Activated CD4-positive, alpha-beta T cell treated with anti-CD3 and anti-CD28 coated beads for 1 hour (primary cell): ENCODE measurements at places on chromosomes 13 and 19.

- peak; percentile 56 for DNase-seq
Observed at GRCh38 chr19:38634757-38635482, 12.5 kb upstream of the ACTN4 start.

DNA sequence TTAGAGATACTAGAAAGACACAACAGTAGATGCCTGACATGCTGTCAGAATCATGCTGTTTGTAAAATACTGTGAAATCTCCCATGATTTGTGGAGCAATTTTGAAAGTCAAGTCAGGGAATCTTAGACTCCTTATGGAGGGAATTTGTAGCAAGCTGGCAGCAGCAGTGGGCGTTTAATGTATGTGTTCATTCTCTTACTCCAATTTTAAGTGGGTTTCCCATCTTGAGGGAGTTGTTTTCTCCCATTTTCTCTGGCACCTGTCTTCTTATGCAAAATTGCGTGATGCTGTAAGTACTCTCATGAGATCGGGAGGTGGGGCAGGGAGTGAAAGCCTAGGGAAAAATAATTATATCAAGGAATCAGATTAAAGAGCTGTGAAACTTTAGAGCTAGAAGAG lies 16.0 kb upstream of the GTF2F2 start:
- DNase-seq: no peak

DNA sequence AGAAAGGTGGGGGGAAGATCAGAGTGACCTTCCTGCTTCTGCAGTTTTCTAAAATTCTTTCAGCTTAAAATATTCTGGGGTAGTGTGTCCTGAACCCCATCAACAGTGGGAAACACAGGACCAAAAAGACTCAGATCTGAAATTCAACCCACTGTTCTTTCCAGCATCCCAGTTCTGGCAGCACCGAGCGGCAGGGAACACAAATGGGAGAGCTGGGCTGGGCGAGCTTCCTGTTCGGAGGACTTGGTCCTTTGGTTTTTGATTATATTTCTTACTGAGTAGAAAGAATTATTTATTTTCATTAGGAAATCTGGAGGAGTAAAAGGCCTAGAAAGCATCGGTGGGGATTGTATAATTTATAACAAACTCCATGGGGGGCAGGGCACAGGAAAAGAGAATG lies 239.1 kb downstream of the COG6 start:
- DNase-seq: no peak

GRCh38 chr13:41145136-41145908 lies 12.7 kb upstream of the KBTBD6 start:
- DNase-seq: no peak

DNA sequence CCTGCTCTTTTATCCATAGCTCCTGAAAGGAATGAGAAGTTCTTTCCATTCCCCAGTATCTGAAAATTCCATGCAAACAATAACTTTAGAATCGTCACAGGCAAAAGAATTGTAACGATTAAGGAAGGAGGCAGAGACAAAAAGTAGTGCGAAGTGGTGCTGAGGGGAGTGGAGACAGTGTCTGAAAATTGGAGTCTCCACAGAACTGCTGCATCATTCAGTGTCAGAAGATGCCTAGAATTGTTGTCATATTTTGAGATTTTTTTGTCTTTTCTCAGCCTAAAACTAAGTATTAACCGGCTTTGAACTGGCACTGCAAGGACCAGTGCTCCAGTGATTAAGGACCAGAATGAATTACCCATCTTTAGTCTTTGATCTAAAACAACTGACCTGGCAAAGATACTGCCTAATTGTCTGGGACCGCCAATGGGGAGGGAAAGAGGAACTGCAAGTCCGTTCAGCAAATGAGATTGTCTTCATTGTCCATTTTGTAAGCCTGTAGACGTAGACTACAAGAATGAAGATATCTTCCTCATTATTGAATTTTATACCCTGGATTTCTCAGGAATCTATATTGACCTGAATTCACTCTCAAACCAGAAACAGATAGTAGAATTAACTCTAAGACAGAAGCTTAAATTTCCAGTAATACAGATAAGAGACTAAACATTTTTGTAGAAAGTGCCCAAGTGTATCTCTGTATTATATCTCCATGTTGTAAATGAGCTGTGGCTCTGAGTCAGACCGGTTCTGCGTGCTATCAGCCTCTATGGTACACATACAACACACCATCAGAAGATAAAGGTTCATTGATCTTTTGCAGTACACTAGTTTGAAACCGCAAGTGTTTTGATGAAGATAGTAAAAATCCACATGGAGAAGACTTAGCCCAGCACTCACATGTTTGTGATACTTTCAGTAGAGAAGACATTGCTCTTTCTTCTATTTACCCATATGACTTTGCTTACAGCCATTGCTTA lies 293.2 kb downstream of the EFNB2 start:
- no peak for DNase-seq

GRCh38 chr19:40613690-40614621 lies 12.8 kb downstream of the LTBP4 start:
- DNase-seq: peak; percentile 77

DNA sequence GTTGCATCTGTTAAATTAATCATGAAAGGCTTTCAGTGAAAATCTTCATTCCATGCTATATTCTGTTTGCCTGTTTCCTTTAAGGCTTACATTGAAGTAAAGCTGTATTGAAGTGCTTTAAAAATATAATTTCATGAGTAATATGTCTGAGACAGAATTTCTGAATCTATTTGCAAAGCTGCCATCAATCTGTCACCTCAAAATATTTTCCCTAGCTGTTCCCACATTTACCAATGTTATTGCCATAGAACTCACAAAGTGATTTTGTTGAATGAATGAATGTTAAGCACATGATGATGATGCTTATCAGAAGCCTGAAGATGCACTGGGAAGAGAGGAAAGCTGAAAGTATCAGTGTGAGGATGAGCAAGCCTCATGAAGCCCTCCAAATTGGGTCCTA lies 115.8 kb downstream of the NHLRC3 start:
- DNase-seq: no peak

DNA sequence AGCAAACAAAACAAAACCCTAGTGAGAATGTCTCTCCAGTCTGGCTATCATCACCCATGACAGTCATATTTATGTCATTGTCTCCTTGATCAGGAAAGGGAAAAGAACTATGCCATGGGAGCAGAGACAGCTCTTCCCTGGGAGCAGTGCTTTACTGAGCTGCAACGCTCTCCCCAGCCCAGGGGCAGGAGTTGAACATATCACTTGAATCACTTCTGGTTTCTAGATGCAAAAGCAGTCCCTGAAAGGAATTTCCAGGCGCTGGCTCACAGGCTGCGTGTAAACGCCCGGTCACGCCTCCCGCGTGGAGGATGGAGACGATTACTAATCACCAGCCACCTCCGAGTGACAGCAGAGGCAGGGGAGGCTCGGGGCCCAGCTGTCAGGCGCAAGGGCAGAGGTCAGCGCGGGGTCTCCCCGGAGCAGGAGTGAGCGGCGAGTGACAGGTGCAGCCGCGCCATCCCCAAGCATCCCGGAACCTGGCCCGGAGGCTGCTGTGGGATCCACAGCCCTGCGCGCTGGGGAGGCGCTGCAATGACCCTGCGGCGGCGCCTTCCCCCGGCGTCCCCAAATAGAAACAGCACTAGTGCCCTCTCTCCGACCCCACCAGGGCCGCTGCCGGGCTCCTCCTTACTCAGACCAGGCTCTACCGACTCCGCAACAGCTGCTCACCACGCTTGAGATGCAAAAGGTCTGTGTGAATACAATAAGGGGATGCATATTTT lies 23.5 kb upstream of the DCLK1 start:
- no peak for DNase-seq

- no peak for DNase-seq
Observed at GRCh38 chr19:7619671-7620441, 9.5 kb downstream of the XAB2 start.

DNA sequence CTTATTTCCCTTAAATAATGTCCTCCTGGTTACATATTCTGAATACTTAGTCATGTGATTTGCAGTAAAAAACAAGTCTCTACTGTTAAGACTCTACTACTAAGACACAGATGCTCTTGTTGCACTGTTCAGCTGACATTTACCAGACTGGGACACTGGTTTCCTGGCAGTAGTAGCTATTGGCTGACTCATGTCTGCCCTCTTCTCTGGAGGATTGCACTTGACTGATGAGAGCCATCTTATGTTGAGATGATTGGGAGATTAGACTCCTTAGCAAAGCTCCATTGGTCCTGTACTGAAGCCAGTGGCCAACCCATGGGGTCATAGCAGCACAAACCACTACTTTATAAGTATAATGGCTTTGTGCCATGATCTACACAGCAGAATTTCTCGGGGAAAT lies 1672.6 kb upstream of the PCDH20 start:
- DNase-seq: no peak

DNA sequence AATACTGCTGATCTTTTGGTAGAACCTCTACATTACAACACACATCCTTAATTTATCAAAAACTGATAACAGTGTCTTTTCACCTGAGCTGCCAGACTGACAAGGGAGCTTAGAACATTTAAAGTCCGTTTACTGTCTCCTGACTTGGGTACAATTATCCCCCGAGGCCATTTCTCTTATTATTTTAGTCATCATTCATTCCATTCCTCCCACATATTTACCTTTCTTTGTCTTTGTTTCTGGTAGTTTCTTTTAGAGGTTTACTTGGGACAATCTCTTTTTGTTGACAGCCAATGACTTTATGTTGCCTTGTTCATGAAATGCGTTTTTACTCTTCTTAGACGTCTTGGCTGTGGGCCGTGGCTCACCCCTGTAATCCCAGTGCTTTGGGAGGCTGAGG lies 186.9 kb downstream of the PCCA start:
- DNase-seq: no peak

- DNase-seq: no peak
Observed at GRCh38 chr19:29278716-29279115, 65.8 kb upstream of the UQCRFS1 start.

GRCh38 chr13:67353941-67354340 lies 123.8 kb upstream of the PCDH9 start:
- DNase-seq: no peak

GRCh38 chr13:77991003-77991402 lies 72.4 kb upstream of the EDNRB start:
- DNase-seq: no peak

- no peak for DNase-seq
Observed at GRCh38 chr13:82062772-82063171, 1721.8 kb upstream of the SPRY2 start.

DNA sequence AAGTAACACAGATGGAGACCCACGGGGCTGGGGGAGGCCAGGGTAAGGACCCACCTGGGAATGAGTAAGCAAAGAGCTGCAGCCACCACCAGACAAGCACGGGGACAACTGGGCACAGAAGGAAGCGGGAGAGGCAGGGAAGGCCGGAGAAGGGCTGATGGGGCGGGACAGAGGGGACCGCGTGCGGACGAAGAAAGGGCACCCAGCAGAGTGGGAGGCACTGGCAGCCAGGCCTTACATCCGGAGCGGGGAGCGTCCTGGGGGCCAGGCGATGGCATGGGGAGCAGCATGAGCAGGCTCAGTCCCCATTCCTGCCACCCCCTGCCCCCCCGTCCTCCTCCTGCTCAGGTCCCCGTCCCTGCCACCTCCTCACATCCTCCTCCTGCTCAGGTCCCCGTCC lies 3.0 kb downstream of the PROZ start:
- no peak for DNase-seq

DNA sequence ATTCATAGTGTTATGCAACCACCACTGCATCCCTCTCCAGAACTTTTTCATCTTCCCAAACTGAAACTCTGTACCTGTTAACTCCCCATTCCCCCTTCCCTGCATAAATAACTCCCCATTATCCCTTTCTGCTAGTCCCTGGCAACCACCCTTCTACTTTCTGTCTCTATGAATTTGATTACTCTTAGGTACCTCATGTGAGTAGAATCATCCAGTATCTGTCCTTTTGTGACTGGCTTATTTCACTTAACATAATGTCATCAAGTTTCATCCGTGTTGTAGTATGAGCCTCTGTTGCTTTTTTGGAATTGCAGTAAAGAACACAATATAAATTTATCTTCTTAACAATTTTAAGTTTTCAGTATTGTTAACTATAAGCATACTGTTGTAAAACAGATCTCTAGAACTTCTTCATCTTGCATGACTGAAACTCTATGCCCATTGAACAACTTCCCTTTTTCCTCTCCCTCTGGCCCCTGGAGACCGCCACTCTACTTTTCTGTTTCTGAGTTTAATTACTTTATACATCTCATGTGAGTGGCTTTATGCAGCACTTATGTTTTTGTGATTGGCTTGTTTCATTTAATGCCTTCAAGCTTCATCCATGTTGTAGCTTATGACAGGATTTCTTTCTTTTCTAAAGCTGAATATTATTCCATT lies 87.3 kb upstream of the ABCC4 start:
- DNase-seq: no peak

DNA sequence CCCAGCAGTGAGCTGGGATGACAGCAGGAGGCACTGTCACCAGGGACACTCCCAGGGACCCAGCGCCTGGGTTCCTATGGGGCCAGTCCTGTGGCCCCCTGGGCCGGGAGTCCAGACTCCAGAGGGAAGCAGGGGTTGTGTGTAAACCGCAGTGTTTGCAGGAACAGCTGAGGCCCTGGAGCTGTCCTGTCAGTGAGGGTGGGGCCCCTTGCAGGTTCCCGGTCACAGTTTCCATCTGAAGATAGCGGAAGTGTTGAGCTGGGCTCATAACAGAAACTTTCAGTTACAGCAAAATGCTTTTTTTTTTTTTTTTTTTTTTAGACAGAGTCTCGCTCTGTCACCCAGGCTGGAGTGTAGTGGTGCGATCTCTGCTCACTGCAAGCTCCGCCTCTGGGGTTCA lies 17.7 kb upstream of the CSNK1G2 start:
- DNase-seq: no peak

DNA sequence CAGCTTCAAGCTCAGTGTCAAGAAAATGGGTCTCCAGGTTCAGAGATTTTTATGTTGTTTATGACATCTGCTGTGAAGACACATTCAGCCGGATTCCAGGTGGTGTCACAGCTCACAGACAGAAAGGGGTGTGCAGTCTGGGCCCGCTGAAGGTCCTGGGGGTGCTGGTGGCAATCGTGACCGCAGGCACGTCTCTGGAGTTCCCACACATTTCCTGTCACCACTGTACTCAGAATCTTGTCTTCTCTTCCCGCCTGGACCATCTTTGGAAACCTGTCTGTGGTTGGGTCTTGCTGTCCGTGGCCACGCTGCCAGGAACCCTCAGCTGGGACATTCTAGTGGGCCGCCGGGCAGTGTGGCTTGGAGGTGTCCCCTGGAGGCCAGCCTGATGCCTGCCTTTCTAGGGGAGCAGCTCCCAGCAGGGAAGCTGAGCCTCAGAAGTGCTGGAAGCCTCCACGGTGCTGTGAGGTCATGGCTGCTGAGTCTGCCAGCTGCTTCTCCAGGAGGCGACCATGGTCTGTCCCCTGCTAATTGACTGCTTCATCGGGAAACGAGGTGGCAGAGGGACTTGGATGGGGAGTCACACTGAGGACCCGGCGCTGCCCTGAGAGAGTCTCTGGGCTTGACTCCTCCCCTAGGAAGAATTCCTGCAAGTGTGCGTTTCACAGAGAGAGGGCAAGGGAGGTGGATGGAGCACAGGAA lies 3.7 kb downstream of the TEX29 start:
- DNase-seq: no peak

- DNase-seq: no peak
Observed at GRCh38 chr13:99042521-99043250, 64.8 kb upstream of the DOCK9 start.

GRCh38 chr13:90533866-90534265 lies 813.6 kb upstream of the MIR17HG start:
- no peak for DNase-seq

GRCh38 chr19:33767898-33768413 lies 28.7 kb upstream of the KCTD15 start:
- no peak for DNase-seq

- DNase-seq: no peak
Observed at GRCh38 chr19:31286491-31286890, 62.7 kb downstream of the TSHZ3 start.

GRCh38 chr13:113534236-113534860 lies 43.8 kb upstream of the DCUN1D2 start:
- DNase-seq: no peak

- no peak for DNase-seq
Observed at GRCh38 chr13:98751861-98752466, 508 bp downstream of the SLC15A1 start.
